ENCODE measurements at places on chromosomes 7 and 10.
A peak's percentile ranks its signal among the peaks of the same experiment; 100 is the strongest.

- DNase-seq: peak; percentile 84
These were observed at the start of gene RNF32 for GRCh38 chr7:156640257-156640948. RNF32 (plus strand) TSS chr7:156640774; CDS start chr7:156643878, 3,104 bp downstream.

DNA sequence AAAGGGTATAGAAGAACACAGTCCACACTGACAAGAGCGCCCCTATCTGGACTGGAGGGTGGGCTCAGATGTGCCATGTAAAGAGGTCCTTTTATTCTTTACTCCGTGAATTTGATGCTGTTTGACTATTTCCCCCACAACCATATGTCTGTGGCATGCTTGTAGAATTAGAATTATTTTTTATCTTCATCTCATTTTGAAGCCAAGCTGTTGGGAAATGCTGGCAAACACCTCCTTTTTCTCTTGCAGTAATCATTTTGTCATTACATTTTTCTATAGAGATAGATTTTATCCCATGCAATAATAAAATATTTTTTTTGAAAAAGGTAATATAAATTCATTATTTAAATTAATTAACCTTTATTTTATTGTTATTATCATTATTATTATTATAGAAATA, 926.6 kb upstream of the AUTS2 start:
- DNase-seq: no peak

GRCh38 chr7:41491308-41491707, 211.6 kb downstream of the INHBA start:
- DNase-seq: no peak

GRCh38 chr10:74644738-74645137, 181.7 kb upstream of the KAT6B start:
- no peak for DNase-seq

DNA sequence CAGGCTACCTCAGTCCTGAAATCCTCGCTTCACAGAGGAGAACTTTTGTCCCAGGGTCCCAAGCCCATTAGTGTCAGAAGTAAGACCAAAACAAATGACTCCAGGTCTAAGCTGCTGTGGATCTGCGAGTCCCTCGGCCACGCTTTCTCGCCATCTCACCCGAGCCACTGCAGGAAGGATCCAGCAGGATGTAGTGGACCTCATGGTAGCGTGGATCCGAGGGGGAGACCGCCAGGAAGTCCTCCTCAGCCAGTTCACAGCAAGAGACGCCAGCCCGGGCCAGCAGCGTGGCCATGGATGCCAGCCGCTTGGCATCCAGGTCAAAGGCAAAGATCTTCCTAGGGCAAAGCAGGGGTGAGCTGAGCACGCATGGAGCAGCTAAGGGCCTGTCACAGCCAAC, 4.6 kb downstream of the NSUN5 start:
- no peak for DNase-seq

DNA sequence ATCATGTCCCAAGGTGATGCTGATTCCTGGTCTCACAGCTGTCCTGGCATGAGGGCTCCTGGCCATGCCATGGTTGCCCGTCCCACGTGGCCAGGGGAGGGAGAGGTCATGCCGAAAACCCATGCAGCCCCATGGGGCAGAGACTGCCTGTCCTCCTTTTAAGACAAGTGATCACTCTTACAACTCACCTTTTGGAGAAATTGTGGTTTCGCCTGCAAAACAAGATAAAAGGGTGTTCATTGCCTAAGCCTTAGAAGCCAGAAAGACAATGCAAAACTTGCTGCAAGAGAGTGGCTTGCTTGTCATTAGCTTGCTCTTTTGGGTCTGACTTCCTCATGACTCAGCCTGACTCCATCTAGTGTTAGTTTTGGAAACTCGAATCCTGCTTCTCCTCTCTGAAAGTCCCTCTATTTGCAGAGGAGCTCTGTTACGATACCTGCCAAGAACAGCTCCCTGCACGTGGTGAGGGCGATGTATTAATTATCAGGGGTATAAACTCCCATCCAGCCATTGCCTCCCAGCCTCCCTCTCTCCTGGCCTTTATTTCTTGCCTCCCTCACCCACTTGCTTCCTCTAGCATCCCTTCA, 26.7 kb downstream of the TMEM273 start:
- DNase-seq: peak; percentile 50

GRCh38 chr10:60666221-60666620, 112.1 kb upstream of the CDK1 start:
- DNase-seq: peak; percentile 21

DNA sequence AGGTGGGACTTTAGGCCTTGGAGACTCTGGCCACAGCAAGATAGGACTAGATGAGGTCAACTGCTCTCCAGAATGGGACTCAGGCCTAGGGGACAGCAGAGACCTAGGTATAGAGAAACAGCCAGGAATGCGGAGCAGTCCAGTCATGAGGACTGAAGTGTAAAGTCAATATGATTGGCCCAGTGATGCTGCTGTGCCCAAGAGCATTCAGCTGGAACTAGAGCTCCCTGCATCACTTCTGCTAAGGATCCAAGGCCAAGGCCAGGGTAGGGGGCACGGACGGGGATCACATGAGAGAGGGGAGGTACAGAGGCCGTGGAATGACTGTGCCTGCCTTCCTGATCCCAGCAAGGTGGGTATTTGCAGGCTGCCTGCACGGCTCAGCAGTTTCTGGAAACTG, 237.9 kb downstream of the FRMD4A start:
- no peak for DNase-seq

- no peak for DNase-seq
These were observed 159.5 kb upstream of the ZNF32 start for GRCh38 chr10:43808136-43808535.

GRCh38 chr7:74306004-74306729, 17.0 kb downstream of the CLIP2 start:
- DNase-seq: peak; percentile 65

- no peak for DNase-seq
These were observed 3.5 kb downstream of the ANKRD1 start for GRCh38 chr10:90917238-90917967.

DNA sequence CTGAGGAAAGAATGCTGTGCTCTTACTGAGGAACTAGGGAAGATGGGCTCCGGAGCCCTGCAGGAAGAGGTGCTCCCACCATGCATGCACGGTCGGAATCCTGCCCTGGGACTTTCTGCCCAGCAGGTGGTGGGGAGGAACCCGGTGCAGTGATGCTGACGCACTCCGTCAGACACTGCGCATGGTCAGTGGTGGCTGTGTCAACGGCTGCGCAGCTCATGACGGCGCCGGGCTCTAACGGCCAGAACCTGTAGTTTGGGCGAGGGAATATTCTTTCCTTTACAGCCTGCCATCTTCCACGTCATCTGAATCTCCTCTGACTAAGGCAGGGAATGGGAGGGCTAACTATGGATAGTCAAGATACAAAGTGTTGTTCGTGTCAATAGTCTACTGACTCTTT, 189.2 kb upstream of the MGMT start:
- no peak for DNase-seq

GRCh38 chr10:20343036-20343435, 526.8 kb downstream of the PLXDC2 start:
- DNase-seq: no peak

GRCh38 chr7:134368851-134369544, 52.3 kb upstream of the SLC35B4 start:
- DNase-seq: no peak

DNA sequence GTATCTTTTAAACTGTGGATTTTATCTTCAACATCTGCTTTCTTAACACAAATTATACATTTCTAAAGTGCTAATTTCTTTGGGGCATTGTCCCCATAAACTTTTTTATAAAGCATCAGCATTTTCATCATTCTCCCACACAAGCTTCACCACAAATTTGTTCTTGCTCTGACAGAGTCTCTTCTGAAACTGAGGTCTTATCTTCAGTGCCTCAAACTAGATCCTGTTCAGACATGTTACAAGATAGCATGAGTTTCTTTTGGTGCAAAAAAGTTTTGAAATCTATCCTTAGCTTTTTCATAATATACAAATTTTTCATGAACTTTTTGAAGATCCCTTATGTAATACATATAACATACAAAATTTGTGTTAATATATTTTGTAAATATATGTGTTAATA, 346.6 kb downstream of the IPMK start:
- no peak for DNase-seq

DNA sequence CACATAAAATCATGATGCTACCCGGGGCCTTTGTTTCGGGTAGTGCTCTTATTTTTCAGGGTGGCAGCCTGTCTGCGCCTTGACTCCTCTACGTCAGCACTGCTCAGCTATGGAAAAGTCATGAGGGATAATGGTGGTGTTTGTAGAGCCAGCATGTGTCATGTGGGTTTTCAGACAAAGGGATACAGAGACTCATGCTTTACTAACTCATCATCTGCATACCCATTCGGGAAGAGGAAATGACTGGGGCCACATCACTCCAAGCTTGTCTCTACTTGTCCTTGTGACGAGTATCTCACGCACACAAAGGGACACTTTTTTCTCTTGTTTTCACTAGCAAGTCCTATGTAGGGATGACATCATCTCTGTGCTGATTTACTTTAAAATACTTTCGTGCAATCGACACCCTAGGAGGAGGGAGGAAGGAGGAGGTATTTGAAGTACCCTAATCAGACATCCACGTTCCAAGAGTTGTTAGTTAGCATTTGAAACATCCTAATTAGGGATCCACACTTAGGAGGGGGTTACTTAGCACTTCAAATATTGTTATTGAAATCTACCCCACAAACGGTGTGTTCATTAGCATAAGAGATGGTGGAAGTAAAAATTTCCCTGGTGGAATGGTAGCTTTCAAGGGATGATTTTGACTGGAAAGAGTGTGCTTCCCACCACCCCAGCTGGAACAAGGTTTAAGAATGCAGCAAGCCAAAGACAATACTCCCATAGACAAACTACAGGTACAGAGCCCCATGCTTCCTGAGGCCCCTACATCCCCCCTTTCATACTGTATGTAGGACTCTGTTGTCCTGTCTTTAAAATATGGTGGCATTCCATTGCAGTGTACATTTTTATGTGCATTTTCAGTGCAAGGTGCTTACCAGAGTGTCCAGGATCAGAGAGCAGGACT, 52.0 kb downstream of the THNSL1 start:
- DNase-seq: no peak

DNA sequence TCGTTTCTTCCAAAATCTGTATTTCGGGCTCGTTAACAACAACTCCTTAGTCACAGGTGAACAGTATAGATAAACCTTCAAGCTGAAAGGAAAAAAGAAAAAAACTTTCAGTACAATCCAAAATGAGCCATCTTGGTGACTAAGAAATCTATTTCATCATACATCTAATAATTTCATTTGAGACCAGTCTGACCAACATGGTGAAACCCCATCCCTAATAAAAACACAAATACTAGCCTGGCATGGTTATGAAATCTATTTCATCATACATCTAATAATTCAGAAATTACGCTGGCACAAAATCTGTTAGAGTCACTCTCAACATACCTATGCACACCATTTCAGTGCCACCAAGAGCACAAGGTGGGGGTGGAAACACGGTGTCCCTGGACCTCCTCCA, 8.8 kb downstream of the DCLRE1C start:
- no peak for DNase-seq

DNA sequence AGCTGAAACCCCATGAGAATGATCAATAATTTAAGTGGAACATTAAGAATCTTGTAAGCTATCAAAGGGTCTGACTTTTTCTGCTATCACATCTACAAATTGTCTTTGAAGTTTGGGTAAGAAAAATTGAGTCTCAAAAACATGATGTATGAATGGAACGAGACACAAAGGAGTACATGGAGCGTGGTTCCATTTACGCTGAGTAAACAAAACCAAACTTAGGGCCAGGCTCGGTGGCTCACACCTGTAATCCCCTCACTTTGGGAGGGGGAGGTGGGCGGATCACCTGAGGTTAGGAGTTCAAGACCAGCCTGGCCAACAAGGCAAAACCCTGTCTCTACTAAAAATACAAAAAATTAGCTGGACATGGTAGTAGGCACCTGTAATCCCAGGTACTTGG, 24.3 kb downstream of the SMC3 start:
- no peak for DNase-seq

GRCh38 chr10:120437541-120437940, 19.5 kb upstream of the PLPP4 start:
- DNase-seq: no peak

GRCh38 chr10:96858706-96859050, 26.6 kb downstream of the LCOR start:
- DNase-seq: no peak

- DNase-seq: peak; percentile 11
These were observed 7.2 kb downstream of the GCC1 start for GRCh38 chr7:127578036-127578684.

GRCh38 chr10:61655335-61655851, 7.3 kb upstream of the CABCOCO1 start:
- DNase-seq: no peak

- no peak for DNase-seq
These were observed 35.6 kb upstream of the CAV2 start for GRCh38 chr7:116463956-116464355.

DNA sequence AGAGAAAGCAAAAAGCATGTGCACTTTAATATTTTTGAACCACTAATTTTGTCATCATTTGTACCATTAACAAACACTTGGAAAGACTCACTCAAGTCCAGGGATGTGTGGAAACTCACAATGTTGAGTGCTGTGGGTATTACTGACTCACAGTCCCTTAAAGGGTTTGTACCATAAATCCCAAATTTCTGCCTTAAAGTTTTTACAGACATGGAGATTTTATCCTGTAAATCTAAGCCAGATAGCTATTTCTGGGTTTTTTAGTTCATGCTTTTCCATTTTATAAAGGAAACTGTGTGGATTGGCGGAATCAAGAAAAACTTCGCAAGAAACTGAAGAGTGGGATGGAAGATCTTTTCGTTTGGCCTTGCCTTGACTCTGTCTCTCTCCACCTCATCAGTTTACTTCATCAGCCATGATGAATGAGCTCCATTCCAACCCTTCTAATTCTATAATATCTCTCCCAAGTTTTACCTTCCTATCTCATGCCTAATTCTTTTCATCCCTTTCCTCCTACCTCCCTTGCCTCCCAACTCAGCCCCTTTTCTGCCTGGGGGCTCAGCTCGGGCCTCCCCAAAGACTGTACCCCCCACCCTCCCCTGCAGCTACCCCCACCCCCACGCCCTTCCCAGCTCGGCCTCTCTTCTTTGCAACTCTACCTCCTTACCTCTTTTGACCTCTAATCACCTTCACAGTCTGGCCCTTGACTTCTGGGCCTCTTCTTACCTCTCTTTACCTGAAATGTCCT, 218.5 kb upstream of the MKLN1 start:
- no peak for DNase-seq

- no peak for DNase-seq
These were observed 15.6 kb downstream of the RGS10 start for GRCh38 chr10:119526621-119527592.

DNA sequence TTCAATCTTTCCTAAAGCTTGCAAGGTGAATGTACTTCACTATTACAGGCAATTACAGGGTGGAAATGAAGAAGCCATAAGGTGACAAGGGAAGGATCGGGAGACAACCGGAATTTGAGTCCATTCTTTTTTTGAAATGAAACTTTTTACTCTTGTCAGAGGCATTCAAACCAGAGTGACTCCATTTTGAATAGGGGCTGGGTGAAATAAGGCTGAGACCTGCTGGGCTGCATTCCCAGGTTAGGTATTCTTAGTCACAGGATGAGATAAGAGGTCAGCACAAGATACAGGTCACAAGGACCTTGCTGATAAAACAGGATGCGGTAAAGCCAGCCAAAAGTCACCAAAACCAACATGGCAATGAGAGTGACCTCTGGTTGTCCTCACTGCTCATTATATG, 363.3 kb downstream of the TYW1 start:
- no peak for DNase-seq

GRCh38 chr10:129057856-129058663, 409.0 kb upstream of the MGMT start:
- DNase-seq: no peak

GRCh38 chr7:867406-868188, 8.8 kb upstream of the GET4 start:
- no peak for DNase-seq

Measured in NCI-H1092 treated with DMSO at 0.1 percent for 48 hours (cell line).